Kidney epithelial cell (primary cell): ENCODE measurements at places on chromosomes 3 and 15. TPM values are rescaled to one million over a fixed set of nuclear protein-coding genes. Genes with fewer than 3 reads are reported as not detected.

The MYZAP gene
- total RNA-seq: 0.21 and 0.27 TPM in 2 replicates

The TNFSF10 gene
- 8.6 and 16.5 TPM in 2 replicates for total RNA-seq

- DNase-seq: no peak
These were observed 121.8 kb upstream of the NLGN1 start for GRCh38 chr3:173275740-173276139.

The OCA2 gene
- total RNA-seq: under 0.01 and 0.29 TPM in 2 replicates

DNA sequence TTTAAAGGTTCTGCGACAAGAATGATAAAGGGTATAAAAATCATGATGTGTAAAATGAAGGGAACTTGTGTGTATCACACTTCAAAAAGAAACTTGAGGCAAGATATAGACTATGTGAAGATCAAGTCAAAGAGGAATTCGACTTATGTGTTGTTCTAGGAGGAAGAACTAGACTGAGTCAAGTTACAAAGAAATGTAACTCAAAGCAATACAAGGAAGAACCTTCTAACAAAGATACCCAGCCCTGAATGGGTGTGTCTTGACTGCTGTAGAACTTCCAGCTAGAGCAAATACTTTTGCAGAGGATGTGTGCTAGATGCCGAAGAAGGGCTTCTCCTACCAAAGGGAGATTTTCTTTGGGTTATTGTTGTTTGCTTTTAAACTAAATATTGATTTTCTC lies 2.4 kb downstream of the SLC49A4 start:
- DNase-seq: no peak

GRCh38 chr15:59244337-59244736 lies 37.7 kb downstream of the LDHAL6B start:
- DNase-seq: peak; percentile 72

The DTWD1 gene
- total RNA-seq: 14.0 and 14.7 TPM in 2 replicates

DNA sequence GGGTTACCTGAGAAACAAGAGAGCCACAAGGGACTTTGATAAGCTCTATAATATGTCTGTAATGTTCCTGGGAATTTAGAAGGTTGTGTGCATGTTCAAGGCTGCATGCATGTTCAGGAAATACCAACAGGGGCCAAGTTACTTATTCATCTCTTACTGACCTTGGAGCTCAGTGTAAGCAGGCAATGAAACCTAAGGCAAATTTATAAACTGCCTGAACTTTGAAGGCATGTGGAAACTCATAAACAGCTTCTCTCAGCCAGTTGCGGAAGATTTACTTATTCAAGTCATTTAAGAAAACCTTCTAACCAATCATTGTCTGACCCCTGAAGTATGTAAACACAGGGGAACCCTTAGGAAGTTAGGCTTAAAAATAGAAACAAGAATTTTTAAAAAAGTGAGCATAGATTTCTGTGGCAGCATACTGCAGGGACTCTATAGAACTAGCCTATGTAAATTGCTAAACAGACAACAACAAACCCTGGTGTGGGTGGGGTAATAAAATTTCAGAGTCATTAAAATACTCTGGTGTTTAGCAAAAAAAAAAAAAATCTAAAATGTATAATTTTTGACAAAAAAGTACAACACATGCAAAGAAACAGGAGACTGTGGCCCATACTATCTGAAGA lies 57.2 kb downstream of the SLC15A2 start:
- no peak for DNase-seq

DNA sequence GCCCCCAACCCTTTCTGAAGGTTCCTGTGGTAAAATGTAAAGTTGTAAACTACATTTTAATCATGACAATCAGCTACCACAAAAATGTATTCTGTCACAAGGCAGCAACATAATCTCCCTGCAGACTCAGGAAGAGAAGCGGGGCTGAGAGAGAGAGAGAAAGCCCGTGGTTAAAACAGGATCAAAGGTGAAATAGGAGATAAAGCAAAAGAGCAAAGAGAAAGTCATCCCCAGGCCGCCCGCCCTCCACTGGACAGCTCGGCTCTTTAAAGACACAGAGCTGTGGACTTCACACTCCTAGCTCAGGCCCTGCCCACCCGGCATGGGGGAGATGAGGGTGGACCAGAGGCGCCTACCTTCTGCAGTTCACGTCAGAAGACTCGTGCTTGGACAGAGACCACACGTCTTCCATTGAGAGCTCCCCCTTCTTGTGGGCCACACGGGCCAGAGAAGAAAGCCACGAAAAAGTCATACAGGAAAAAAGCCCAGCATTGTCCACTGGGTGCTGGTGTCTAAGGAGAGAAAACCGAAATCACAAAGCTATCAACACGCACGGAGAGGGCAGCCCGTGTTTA lies 29.4 kb downstream of the ABCC5 start:
- no peak for DNase-seq

- no peak for DNase-seq
These were observed 64.4 kb upstream of the PHLDB2 start for GRCh38 chr3:111794711-111795110.

DNA sequence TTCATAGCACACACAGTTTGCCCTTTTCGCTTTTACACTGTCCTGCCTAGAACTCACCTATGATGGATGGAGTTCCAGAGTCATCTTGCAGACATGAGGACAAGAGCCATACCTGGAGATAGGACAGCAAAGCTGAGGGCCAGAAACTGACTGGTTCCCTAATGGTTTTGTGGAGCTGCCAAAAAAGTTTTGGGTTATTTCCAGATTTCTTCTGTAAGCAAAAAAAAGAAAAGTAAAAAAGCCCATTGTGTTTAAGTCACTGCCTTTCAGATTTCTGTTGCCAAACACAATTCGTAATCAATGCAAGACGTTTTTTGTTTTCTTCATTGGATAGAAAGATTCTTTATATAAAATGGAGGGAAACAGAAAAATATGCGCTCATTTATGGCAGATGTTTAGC lies 42.4 kb upstream of the KY start:
- no peak for DNase-seq

- DNase-seq: no peak
These were observed 5.8 kb downstream of the ANO10 start for GRCh38 chr3:43616034-43616433.

The EIF5A2 gene
- total RNA-seq: 4.1 and 6.2 TPM in 2 replicates

- no peak for DNase-seq
These were observed 146.8 kb downstream of the FAM43A start for GRCh38 chr3:194832346-194833104.

DNA sequence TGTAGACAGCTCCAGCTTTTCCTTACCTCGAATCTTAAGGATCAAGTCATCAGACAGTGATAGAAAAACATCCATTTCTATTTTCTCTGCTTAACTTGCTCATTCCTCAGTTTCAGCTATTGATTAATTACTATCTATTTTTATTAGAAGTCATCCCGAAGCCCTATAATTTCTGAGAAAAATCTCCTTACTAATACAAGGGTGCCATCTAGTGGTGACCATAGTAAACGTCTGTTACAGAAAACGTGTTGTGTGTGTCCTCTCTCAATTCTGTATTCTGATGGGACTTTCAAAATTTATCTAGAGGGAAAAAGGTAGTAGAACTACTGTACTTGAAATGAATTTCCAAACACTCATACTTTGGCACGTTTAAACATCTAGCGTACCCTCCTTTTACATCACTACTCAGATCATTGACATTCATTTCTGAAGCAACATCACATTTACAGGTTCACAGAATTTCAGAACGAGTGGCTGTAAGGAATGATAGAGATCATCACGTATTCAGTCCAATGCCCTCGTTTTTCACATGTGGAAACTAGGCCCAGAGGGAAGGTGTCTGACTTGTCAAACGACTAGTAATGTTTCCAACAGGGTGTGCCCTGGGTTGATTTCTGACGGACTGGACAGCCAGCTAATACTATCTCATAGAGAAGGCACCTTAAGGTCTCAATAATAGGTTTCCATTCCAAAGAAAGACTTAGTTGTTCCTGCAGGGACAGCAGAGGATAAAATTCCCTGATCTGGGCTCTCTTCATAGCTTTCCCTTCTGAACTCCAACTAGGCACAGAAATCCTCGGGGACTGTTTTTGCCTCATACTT lies 25.6 kb downstream of the HACD2 start:
- no peak for DNase-seq

GRCh38 chr3:29690686-29691353 lies 409.9 kb downstream of the RBMS3 start:
- no peak for DNase-seq

- DNase-seq: no peak
These were observed 12.5 kb downstream of the MRPS25 start for GRCh38 chr3:15052335-15053242.

DNA sequence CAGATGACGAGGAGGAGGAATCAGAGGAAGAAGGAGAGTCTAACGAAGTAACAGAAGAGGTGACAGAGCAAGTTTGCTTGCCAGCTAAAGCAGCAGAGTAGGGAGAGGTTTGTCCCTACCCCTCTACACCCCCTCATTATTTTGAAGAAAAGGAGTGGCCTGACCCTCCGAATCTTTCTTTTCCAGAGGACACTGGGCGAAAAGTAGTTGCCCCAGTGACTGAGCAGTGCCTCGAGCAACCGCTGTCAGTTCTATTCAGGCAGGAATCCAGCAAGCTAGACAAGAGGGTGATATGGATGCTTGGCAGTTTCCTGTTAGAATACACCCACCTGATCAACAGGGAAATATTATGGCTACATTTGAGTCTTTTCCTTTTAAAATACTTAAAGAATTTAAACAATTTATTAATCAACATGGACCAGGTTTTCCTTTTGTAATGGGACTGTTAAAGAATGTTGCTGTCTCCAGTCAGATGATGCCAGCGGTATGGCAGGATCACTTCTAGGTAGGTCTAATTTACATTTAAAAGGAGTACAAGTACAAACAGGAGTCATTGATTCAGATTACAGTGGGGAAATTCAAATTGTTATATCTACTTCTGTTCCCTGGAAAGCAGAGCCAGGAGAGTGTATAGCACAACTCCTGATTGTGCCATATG lies 31.9 kb upstream of the ACVR2B start:
- DNase-seq: no peak

- no peak for DNase-seq
These were observed 29.4 kb downstream of the NBEAL2 start for GRCh38 chr3:47008851-47009224.

The DAZL gene
- total RNA-seq: not detected in 2 replicates

GRCh38 chr15:52018244-52018643 lies 775 bp upstream of the MAPK6 start:
- no peak for DNase-seq

DNA sequence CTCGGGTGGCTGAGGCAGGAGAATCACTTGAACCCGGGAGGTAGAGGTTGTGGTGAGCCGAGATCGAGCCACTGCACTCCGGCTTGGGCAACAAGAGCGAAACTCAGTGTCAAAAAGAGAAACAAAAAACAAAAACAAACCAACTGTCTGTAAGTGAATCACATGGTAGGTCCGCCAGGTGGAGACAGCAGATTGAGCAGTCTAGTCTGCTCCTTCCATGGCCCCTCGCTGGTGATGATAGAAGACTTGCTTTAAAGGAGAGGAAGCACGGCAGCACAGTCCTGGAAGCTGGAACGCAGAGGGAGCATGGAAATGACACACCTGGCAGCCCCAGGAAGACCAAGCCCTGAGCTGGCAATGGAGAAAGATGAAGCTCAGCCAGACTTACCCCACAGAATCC lies 31.4 kb upstream of the MGLL start:
- DNase-seq: no peak

DNA sequence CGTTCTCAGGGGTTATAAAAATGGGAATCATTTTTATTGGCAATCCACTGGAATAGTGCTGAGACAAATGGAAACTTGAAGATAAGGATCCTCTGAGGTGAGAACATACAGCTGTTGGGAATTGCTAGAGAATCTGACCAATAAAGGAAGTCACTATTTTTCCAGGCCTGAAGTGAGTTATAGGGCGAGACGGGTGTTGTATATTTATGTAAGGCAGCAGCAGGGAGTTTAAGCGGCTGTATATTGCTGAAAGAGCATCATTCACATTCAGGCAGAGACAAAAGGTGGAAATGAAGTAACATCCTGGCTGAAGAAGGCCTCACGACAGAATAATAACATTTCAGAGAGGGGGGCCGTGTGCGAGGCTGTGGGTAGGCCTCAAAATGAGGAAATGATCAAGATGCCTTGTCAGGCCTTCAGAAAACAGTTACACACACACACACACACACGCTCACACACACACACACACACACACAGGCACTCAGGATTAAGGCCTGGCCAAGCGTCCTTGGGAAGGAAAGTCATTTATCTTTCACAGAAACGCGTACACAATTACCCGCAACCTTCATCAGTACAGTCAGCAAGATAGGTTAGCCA lies 964.9 kb upstream of the NR2F2 start:
- no peak for DNase-seq

DNA sequence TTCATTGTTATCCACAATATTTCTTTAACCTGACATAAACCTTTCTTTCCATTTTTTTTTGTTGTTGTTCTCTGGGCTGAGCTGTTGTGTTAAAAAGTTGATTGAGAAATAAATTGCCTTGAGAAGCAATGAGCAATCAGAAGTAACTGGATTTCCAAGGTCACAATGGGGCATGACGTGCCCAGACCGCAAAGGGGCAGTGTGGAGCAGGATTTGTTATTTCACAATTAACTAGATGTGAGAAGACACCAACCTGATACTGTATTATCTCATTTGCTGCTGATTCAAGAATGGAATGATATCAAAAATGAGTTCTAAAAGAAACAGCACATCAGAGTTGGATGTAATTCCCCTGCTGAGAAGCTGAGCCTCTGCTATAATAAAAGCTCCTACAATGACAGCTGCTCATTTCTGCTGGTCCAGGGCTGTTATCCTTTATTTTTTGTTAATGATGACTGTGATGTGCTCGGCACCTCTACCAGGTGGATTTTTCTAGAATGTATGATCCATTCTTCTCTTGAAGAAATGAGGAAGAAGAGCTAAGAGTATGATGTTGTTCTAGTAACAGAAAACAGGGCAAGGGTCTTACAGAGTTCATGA lies 28.1 kb downstream of the CPNE4 start:
- no peak for DNase-seq

GRCh38 chr15:76310475-76311099 lies 682 bp downstream of the ETFA start:
- no peak for DNase-seq

The IGSF10 gene
- under 0.01 TPM in 1 of 2 replicates, not detected in the other for total RNA-seq

- no peak for DNase-seq
These were observed 37.0 kb downstream of the CDC25A start for GRCh38 chr3:48151058-48151806.

The KLHL6 gene
- total RNA-seq: not detected in 2 replicates
